ENCODE measurements at places on chromosomes 2 and 18.

DNA sequence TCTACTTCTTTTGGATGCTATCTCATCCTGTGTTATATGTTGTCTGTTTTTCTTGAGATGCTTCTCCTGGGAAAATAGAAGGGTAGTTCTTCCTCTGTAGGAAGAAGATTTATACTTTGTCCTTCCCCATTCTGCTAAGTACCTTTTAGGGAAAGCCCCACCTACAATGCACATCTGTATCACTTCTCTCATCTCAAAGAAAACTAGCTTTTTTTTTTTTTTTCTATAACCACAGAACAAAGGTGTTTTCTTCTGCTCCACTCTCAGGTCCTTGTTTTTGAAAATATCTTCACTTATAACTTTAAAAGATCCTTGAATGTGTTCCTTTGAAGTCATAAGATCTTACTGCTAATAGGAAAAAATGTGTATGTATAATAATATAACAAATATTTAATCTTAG lies 30.8 kb downstream of the CCDC150 start:
- DNase-seq: no peak

GRCh38 chr2:68645523-68645922 lies 2.1 kb downstream of the PROKR1 start:
- no peak for DNase-seq

GRCh38 chr2:204019572-204020501 lies 83.3 kb downstream of the ICOS start:
- DNase-seq: no peak

GRCh38 chr2:150140777-150141176 lies 346.7 kb downstream of the RND3 start:
- DNase-seq: no peak

GRCh38 chr2:177983183-177983788 lies 89.3 kb downstream of the PDE11A start:
- DNase-seq: no peak

DNA sequence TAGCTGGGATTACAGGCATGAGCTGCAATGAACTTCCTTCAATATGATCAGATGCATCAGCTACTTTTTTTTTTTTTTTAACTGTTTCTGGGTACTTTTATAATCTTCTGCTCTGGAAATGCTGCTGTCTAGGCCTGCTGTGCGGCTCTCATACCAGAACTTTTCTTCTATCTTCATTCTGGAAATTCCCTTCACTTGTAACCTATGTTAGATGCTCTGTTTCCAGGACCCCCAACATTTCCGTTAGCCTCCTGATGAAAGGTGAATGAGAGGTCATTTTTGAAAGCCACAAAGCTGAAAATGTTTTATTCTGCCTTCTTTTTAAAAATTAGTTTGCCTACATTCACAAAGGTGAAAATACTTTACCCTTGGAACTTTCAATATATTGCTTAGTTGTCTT lies 8.6 kb downstream of the AGFG1 start:
- DNase-seq: no peak

- peak; percentile 81 for DNase-seq
Measured at GRCh38 chr2:61853086-61853846, 594 bp downstream of the FAM161A start.

- no peak for DNase-seq
Measured at GRCh38 chr2:65512783-65513182, 80.4 kb upstream of the SPRED2 start.

DNA sequence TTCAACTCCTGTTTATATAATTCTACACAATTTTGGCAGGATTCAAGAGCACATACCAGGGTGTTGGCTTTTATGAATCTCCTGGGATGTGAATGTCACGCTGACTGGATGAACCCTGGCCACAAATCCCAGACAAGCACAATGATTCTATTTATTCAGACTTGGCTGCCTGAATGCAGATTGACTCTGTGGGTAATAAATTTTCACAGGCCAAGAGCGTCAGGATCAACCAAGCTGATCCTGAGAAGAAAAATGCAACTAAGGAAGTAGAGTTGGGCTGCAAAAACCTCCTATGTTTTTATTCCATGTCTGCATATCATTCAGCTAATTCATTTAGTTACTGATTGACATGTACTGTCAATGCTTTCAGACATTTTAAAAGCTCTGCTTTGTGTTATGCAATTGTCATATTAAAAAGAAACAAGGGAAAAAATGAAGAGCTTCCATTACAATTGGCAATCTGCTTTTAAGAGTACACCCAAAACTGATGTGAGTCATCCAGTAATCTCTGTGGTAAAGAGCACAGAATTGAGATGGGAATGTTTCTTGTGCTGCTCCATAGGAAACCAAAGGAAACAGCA lies 173.0 kb upstream of the REV1 start:
- DNase-seq: peak; percentile 39

- no peak for DNase-seq
Measured at GRCh38 chr18:73286584-73286983, 418.8 kb upstream of the NETO1 start.

DNA sequence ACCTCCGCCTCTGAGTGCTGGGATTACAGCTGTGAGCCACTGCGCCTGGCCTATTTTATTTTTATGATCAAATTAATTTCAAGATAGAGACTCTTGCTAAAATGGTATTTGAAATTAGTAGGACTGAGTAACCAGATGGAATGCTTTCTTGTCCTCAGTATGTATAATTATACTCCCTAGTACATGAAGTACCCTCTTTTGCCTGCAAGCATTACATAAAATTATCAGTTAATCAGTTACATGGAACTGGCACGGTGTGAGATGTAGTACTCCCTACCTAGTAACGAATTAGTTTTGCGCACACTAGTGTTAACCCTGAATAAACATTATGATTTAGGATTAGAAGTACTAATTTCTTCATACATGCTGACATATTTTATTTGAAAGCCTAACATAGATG lies 41.6 kb downstream of the RBBP8 start:
- DNase-seq: no peak

GRCh38 chr2:23427350-23427749 lies 42.4 kb downstream of the KLHL29 start:
- no peak for DNase-seq

GRCh38 chr2:220877491-220877890 lies 694.6 kb downstream of the EPHA4 start:
- DNase-seq: no peak

DNA sequence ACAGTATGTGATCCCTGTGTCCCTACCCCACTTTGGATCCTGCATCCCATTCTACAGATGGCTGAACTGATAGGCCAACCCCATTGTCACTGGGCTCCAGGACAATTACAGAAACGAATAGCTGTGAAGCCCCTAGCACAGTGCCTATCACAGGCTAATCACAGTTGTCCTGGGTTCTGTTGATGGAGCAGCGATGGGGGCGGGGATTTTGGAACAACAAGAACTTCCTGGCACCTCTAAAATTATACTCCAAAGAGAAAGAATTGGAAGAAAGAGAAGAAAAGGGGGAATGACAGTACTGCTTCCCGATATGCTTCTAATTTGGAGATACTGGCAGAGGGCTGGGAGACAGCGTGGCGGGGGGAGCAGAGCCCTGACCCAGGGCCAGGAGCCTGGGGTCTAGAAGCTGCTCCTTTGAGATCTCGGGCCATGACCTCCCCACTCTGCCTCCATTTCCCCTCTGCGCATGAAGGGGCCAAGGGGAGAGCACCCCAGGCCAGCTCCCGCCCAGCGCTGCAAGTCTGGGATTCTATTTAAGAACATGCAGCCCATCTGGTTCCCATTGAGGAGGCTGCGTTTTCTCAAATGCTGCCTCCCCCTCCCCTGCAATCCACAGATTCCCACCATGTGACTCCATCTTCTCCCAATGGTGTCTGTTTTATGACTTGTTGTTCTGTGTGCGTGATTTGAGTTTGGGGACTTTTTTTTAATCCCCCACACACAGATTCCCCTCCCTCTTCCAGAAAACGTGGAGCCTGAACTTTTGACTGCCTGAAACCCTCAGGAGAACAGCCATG lies 202.7 kb downstream of the CYP26B1 start:
- DNase-seq: no peak

DNA sequence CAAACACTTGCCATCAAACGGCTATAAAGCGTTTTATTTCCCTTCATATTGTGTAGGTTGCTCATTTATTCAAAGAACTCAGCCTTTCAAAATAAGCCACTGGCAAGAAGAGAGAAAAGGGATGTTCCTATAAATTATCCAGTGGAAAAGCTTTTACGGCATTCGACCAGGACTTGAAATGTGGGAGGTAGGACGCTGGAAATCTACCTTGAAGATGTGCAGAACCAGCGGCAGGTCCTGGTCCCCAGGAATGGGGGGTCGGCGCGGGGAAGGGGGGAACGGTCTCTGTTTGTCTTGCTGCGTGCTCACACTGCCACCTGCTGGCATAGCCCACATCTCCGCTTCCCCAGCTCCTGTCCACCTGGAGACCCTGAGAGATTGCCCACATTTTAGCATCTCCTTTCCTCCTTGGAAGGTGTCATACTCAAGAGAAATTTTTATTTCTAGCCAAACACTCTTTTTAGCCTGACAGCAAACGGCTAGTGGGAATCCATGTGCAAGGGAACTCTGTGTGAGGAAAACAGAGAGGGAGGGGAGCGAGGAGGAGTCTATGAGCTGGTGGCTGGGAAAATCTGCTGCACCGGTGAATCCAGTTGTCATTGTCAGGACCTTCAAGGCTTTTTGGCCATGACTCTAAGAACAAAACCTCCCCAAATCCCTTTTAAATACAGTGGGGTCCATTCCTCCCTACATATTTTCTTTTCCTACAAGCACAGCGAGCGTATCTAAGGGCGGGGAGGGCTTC lies 349.0 kb upstream of the PKDCC start:
- DNase-seq: peak; percentile 49

DNA sequence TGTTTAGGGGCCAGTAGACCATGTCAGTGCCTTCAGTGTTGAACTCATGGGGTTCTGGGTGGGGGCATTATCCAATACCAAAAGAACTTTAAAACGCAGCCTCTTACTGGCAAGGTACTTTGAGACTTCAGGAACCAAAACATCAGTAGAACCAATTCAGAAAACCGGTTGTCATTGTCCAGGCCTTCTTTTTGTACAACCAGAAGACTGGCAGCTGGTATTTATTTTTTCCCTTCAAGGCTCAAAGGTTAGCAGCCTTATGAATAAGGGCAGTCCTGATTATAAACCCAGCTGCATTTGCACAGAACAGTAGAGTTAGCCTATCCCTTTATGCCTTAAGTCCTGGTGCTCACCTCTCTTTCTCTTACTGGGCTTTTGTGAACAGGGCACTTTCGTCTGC lies 113.8 kb upstream of the EML6 start:
- no peak for DNase-seq

Data from left cardiac atrium (tissue), 4 donors.